A549 treated with CpdA at 1 μM for 4 hours (cell line): ENCODE measurements at places on chromosomes 3 and 15. TPM values are rescaled to one million over a fixed set of nuclear protein-coding genes. Genes with fewer than 3 reads are reported as not detected.

BBS4 gene
- total RNA-seq = 17.6 to 24.0 TPM (median 18.2 TPM) in 5 replicates

ZIC1 gene
- total RNA-seq = 0.02 TPM in 1 of 5 replicates, not detected in the others

STARD9 gene
- 1.3 to 1.9 TPM (median 1.5 TPM) in 5 replicates for total RNA-seq

IL20RB gene
- total RNA-seq = 0.94 to 1.3 TPM (median 1.0 TPM) in 5 replicates

TRPM1 gene
- not detected in 5 replicates for total RNA-seq

PLAAT1 gene
- 0.14 to 0.28 TPM in 2 of 5 replicates, not detected in the others for total RNA-seq

PDZRN3 gene
- not detected in 5 replicates for total RNA-seq

GATA2 gene
- 4.1 to 5.5 TPM (median 5.5 TPM) in 5 replicates for total RNA-seq

TMEM212 gene
- total RNA-seq = not detected in 5 replicates

P3H2 gene
- 33.7 to 53.0 TPM (median 44.6 TPM) in 5 replicates for total RNA-seq

IMPG2 gene
- 0.01 to 0.02 TPM in 2 of 5 replicates, not detected in the others for total RNA-seq

ALPK3 gene
- 0.03 to 0.21 TPM (median 0.10 TPM) in 5 replicates for total RNA-seq

ITIH1 gene
- total RNA-seq = not detected in 5 replicates

SLC12A1 gene
- total RNA-seq = not detected in 5 replicates

CFAP44 gene
- total RNA-seq = 1.7 to 2.5 TPM (median 2.2 TPM) in 5 replicates

ADGRG7 gene
- total RNA-seq = not detected in 5 replicates

SH2D7 gene
- total RNA-seq = not detected in 5 replicates

CCDC9B gene
- total RNA-seq = 14.7 to 20.5 TPM (median 17.0 TPM) in 5 replicates

CHCHD4 gene
- 37.1 to 41.0 TPM (median 39.4 TPM) in 5 replicates for total RNA-seq

KY gene
- total RNA-seq = 0.06 to 0.15 TPM (median 0.08 TPM) in 5 replicates

SNX33 gene
- 12.8 to 17.0 TPM (median 16.1 TPM) in 5 replicates for total RNA-seq

PLA2G4D gene
- total RNA-seq = not detected in 5 replicates

LSAMP gene
- 0.06 to 0.30 TPM (median 0.08 TPM) in 5 replicates for total RNA-seq

CACNA1D gene
- 0.72 to 1.2 TPM (median 1.1 TPM) in 5 replicates for total RNA-seq

CRABP1 gene
- total RNA-seq = 0.71 to 1.9 TPM (median 1.6 TPM) in 5 replicates

MYZAP gene
- 0.50 to 0.99 TPM (median 0.80 TPM) in 5 replicates for total RNA-seq

CYP8B1 gene
- not detected in 5 replicates for total RNA-seq

GP5 gene
- total RNA-seq = 0.01 TPM in 1 of 5 replicates, not detected in the others

SLC28A1 gene
- total RNA-seq = 0.02 to 0.06 TPM (median 0.05 TPM) in 3 of 5 replicates, not detected in the others

EPHB1 gene
- total RNA-seq = 0.05 to 0.37 TPM (median 0.16 TPM) in 4 of 5 replicates, not detected in the other

CKMT1B gene
- total RNA-seq = 2.6 to 7.6 TPM (median 3.8 TPM) in 5 replicates
